H1 (cell line): ENCODE measurements at places on chromosomes 11 and 22.

DNA sequence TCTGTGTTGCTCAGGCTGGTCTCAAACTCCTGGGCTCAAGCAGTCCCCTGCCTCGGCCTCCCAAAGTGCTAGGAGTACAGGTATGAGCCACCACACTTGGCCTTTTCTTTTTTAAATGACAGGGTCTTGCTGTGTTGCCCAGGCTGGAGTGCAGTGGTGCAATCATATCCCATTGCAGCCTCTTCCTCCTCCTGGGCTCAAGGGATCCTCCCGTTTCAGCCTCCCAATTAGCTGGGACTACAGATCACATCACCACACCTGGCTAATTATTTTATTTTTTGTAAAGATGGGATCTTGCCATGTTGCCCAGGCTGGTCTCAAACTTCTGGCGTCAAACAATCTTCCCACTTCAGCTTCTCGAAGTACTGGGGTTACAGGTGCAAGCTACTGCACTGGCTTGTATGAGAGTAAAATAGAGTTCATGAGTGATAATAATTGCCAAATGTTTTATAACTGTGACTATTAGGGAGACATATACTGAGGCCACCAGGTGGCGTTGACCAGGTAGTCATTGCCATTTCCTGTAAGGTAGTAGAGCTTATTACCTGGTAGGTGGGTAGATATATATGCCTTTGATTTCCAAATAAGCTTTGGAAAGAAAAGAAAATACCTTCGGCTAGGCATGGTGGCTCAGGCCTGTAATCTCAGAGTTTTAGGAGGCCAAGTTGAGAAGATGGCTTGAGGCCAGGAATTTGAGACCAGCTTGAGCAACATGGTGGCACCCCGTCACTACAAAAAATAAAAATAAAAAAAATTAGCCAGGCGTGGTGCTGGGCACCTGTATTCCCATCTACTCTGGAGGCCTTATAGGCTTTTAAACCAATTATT, 5.4 kb downstream of the FDX1 start:
- DNase-seq, result no peak

DNA sequence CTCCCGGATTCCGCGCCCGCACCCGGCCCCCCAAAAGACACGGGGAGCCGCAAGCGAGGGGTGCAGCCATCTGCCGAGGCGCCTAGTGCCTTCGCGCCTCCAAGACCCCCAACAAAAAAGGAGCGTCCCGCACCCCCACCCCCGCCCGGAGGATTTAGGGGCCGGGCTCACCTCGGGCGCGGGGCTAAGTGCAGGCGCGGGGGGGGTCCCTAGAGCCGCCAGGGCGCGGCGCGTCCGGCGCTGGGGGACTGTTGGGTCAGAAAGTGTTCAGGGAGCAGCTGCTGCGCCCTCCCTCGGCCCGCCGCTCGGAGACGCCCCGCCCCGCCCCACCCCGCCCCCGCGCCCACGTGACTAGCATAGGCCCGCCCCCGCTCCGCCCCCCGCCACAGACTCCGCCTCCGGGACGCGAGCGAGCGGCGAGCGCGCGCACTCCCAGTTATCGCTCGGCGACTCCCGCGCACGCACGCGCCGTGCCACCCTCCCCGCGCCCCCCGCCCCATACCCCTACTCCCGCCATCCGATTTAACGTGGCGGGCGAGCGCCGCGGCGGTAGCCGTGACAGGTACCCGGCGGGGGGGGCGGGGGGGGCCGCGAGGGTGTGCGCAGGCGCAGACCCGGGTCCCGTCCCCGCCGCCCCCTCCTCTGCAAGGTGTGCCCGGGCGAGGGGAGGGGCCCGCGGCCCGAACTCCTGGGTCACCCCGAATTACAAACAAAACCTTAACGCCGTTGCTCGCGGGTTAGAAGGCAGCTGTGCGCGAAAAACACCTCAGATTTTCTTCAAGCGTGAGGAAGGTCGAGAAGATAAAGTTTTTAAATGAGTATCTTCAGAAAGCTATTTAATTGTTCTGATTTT, 56.2 kb downstream of the KCNJ4 start:
- DNase-seq, result peak; percentile 94

DNA sequence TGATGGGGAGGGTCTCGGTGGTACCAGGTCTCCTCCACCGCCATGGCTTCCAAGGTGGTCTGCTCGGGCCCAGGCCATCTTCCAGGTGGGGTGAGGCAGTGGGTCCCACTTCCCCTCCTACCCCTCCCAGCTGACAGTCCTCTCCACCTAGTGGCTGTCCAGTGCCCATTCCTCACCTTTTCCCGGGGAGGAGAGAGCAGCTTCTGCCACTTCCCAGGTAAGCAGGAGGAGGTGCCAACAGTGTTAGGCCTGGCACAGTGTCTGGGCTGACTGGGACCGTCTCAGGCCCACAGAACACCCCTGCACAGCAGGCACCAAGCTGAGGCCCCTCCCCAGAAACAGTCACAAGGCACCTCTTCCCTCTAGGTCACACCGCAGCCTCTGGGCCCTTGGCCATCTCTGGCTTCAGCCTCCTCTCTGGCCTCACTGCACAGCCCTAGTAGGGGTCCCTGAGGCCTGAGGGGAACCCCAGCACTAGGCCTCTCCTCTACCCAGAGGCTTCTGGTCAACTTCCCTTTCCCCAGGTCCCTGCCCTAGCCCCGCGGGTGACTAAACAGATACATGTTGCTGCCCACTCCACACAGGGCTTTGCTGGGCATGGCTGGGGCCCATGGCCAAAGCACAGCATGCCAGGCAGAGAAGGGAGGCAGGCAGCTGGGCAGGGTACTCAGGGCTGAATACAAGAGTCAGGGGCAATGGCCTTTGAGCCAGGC, 2.3 kb upstream of the ANKRD13D start:
- DNase-seq, result no peak

DNA sequence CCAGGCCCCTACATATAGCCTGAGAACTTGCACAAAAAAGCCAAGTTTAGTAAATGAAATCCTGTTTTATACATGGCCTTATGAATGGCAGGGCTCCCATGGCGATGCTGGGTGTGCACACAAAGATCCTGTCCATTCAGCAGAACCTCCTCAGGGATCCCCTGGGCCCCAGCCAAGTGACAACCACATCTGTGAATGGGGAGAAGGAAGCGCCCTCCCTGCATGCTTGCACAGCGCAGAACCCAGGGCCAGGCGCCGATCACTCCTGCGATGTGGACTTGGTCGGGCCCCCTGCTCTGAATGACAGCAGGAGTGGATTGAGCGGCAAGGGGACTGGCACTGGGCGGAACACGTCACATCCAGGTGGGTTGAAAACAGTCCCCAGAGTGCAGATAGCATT, 4.5 kb upstream of the CDC42EP2 start:
- DNase-seq, result no peak

- no peak for DNase-seq
Observed at GRCh38 chr22:46737105-46737975, 712 bp downstream of the CERK start.

DNA sequence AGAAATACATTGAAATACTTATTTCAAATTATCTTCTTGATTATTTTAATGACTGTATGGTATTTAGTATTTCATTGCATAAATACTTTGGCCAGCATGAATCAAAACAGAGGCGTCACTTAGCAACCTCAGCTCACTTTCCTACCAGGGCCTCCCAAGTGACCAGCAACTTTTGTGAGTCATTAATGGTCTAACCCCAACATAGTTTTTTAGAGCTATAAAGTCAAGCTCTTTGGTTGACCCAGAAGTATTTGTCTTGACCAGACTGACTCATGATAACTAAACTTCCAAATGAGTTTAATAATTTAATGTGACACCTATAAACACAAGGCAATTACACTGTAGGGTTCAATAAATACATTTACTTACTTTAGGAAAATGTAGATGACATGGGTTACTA, 27.9 kb upstream of the RBMXL2 start:
- DNase-seq, result no peak

- no peak for DNase-seq
Observed at GRCh38 chr11:22130462-22131053, 62.3 kb upstream of the ANO5 start.

DNA sequence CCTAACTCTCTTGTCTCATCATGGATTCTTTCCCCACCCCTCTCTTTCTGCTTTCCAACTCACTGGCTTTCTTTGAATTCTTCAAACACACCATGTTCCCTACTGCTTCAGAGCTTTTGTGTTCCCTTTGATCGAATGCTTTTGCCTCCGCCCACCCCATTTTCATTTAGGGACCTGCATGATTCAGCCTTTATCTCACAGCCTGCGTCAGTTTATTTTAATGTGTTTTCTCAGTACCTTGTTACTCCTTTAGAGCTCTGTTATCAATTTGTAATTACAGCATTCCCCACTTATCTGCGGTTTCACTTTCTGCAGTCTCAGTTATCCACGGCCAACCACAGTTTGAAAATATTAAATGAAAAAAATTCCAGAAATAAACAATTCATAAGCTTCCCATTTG, 451.3 kb downstream of the METTL15 start:
- DNase-seq, result no peak

DNA sequence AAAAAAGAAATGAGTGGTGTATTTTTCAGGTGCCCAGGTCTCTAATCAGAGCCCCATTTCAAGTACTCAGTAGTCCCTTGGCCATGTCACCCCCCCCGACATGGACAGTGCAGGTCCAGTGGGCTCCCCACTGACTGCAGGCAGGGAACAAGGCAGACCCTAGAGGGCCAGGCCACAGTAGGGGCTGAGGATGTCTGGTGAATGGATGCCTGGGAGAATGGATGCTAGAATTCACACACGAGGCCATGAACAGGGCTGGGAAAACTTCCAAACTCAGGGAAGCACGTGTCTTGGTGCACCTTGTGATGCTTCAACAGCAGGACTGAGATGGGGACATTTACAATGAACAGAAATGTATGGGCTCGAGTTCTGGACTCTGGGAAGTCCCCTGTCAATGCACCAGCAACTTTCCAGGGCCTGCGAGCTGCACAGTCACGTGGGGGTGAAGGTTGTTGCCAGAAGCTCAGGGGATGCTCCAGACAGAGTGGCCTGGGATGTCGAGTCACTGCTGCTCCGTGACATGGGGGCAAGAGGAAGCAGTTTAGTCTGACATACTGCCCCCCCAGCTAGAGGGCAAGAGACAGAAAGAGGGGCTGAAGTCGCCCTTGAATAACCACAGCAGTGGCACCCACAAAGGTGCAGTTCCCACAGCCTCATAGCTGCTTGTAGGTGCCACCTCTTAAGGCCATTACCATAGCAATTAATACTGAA, 3.1 kb downstream of the APOBEC3G start:
- no peak for DNase-seq

GRCh38 chr11:67668192-67668551, 6.3 kb downstream of the ALDH3B2 start:
- DNase-seq, result no peak

DNA sequence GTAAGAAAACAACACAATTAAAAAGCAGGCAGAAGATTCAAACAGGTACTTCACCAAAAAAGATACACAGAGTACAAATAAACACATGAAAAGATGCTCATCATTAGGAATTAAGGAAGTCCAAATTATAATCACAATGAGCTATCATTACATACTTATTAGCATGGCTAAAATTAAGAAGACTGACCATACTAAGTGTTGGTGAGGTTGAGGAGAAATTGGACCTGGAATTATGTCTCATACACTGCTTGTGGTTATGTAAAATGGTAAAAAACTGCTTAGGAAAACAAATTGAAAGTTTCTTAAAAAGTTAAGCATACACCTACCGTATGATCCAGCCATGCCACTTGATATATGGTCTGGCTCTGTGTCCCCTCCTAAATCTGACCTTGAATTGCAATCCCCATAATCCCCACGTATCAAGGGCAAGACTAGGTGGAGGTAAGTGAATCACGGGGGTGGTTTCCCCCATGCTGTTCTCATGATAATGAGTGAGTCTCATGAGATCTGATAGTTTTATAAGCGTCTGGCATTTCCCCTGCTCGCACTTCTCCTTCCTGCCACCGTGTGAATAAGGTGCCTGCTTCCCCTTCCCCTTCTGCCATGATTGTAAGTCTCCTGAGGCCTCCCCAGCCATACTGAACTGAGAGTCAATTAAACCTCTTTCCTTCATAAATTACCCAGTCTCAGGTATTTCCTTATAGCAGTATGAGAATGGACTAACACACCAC, 4.8 kb downstream of the SAAL1 start:
- DNase-seq, result no peak

DNA sequence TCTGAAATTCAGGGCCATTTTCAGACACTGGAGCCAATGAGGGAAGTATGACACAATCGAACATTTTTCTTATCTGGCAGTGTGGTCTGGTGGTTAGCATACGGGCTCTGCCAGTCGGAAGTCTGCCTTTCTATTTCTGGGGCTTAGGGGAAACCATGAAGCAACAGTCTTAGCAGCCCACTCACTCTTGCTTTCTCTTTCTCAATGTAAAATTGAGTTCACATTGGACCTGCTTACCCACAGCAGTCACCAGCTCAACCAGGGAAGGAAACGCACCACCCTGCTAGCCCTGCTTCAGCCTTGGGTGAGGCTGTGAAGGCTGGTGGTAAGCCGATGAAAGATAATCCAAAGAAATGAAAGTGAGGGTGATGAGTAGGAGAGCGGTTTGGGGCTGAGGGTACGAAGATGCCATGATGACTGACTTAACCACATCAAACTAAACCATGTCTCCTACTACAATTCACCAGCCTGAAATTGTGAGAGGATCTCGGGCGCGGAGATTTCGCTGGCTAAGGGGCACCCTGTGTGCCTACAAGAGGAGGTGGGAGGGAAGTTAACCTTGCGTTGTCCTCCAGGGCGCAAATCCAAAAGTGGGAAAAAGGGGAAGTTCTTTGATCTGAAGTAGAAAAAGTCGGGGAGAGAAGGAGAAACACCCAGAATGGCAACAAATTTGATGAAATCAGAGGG, 2.0 kb upstream of the LMO2 start:
- DNase-seq, result no peak

DNA sequence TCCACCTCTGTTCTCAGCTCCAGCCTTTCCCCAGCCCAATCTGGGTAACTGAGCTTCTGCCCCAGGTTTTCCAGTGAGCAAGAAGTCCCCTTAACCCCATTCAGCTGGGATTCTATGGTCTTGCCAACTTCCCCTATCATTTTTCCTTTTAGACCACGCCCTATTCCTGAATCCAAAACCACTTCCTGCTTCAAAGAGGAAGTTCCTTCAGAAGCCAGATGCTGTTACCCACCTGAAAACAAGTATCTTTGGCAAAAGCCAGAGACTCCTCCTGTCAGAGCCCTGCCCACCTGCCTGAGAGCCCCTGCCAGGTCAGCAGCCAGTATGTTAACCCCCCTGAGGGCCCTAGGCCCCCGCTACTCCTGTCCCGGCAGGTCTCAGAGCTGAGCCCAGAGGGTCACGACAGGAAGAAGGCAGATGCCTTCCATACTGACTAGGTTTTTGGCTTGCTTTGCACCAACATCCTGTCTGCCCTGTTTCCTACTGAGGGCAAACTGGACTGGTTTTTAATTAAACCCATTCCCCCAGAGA, 20.3 kb upstream of the MICAL2 start:
- DNase-seq, result no peak

GRCh38 chr11:27139742-27140367, 99.2 kb downstream of the BBOX1 start:
- DNase-seq, result no peak

- no peak for DNase-seq
Observed at GRCh38 chr11:13277768-13278608, at the start of gene BMAL1. TSS of gene BMAL1 (plus strand) at chr11:13277790. CDS start at chr11:13354309, 76,519 bp downstream.

GRCh38 chr11:77106321-77106720, 3.7 kb downstream of the OMP start:
- DNase-seq, result no peak

GRCh38 chr11:15179167-15179566, 64.4 kb downstream of the INSC start:
- DNase-seq, result no peak
